Stimulated activated CD4-positive, alpha-beta T cell treated with anti-CD3 and anti-CD28 coated beads, Interleukin-1b, Interleukin-23, amount 100 ng/mL, for 4 hours (primary cell): ENCODE measurements at places on chromosomes 2 and 18.

DNA sequence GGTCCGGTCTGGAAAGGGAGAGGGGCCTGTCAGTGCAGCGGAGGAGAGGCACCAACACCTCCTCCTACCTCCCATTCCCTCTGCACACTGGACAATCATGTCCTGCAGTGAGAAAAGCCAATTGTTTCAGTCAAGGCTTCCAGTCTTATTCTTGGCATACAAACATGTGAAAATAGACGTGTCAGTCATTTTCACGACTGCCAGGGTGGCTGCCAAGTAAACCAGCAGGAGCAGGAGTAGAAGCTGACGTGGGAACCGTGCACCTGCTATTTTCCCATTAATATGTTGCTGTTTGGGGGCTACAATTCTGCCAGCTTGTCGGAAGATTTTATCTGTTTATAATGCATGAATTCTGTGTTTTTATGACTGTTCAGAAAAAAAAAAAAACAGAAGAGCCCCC lies 202.3 kb downstream of the SPP2 start:
- DNase-seq = no peak

DNA sequence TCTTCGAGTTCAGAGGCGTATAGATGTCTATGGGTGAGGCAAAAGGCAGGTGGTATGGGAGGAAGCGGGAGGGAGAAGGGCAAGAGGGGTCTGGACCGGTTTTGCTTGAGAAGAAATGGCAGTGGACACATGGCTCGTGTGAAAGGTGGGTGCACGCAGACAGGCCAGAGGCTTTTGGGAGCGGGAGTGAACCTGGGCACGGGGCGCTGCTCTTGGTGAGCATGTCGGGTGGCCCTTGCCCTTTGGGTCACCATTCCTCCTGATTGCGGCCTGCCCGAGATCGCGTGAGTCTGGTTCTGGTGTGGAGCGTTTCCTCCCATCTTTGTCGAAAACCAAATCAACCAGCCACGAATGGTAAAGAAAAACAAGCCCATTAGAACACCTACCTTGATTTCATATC lies 12.6 kb downstream of the LDLRAD4 start:
- no peak for DNase-seq

DNA sequence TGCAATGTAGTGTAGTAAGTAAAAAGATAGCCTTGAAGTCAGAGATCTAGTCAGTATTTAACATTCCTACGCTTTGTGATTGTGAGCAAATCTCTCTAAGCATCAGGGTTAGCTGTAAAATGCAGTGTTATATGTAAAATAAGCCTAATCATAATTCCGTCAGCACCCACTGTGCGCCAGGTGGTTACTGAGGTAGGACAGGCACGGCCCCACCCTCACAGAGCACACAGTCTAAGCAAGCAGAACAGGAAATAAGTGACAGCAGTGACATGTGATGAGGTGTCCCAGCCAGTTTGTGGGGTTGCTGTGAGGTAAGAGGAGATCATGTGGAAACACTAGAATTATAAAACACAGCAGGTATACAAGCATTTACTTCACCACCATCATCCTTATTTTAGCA lies 267.1 kb downstream of the ICOS start:
- no peak for DNase-seq

- DNase-seq = no peak
These were observed 33.2 kb downstream of the SMARCAL1 start for GRCh38 chr2:216445501-216445900.

- DNase-seq = no peak
These were observed 17.2 kb downstream of the PCBP1 start for GRCh38 chr2:70104231-70105111.

DNA sequence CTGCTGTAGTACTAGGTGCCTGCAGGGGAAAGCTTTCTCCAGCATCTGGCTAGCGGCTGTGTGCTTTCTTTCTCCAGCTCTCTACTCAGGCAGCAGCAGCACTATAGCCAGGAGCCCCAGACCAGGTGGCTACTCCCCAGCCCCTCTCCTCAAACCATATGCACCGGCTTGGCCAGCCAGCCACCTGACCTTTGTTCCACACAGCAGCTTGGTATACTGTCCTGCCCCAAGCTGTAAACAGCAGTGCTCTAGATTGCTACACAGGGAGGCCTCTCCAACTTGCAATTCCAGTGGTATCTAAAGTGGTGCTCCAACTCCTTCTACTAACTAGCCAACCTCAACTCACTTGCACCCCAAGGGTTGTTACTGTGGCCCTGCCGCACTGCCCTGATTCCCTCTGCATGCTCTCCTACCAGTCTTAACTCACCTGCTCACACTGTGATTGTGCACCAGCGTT lies 19.6 kb downstream of the LDAH start:
- no peak for DNase-seq

- peak; percentile 18 for DNase-seq
These were observed 213.9 kb downstream of the TFCP2L1 start for GRCh38 chr2:121071034-121071504.

DNA sequence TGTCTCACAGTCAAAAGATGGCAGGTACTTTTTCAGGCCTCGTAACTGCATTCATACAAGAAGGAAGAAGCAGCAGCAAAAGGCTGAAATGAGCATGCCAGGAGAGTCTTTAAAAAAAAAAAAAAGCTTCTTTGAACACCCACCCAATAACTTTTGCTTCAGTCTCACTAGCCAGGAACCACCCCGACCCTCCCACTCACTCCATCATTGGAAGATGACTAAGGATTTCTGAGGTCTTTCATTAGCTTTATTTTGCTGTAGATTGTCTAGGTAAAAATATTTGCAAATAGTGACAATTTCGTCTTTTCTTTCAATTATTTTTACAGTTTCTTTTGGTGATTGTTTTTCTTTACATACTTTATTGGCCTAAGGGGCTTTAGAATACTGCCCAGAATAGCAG lies 37.9 kb downstream of the RBBP8 start:
- DNase-seq = no peak

GRCh38 chr2:178227187-178227586 lies 32.9 kb downstream of the OSBPL6 start:
- DNase-seq = no peak

DNA sequence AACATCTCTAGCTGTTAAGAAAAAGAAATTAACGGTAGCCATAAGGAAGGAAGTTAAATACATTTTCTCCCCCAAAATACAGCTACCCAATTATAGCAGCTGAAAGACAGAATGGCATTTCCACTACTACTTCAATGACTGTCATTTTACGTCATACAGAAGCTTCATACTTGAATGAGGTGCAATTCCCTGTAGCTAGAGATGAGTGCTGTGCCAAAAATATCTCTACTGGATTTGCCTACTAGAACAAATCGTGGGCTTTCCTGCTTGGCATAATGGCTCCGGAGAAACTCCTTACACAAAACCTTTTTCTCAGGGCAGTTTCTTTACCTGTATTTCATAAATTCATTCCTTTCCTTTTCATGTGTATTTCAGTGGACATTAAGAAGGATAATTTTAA lies 36.3 kb upstream of the NRXN1 start:
- DNase-seq = no peak

DNA sequence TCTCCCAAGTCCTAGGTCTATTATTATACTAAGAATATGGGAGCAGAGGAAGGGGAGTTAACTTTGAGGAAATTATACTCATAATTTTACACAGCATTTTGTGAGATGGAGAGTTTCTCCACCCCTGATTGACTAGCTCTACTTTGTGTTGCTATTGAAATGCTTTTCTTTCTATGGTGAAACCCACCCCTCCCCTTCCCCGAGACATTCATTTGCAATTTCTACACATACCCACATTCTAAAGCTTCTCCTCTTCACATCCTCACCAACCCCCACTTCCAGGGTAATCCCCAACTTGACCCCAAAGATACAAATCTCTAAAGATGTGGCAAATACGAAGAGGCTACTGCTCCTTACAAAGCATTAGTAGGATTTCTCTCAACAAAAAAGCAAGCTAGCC lies 992.2 kb downstream of the BCL11A start:
- no peak for DNase-seq

GRCh38 chr2:209382775-209383174 lies 41.1 kb upstream of the MAP2 start:
- no peak for DNase-seq

- no peak for DNase-seq
These were observed 284.2 kb upstream of the TANK start for GRCh38 chr2:160876029-160876428.

- DNase-seq = no peak
These were observed 27.2 kb downstream of the OXER1 start for GRCh38 chr2:42736598-42737322.

- no peak for DNase-seq
These were observed 52.8 kb downstream of the XRCC5 start for GRCh38 chr2:216161967-216162366.
